Progenitor cell of endocrine pancreas (in vitro differentiated cells): ENCODE measurements at places on chromosomes 2 and 18. TPM values are rescaled to one million over a fixed set of nuclear protein-coding genes. Genes with fewer than 3 reads are reported as not detected.

Gene KLF7
- total RNA-seq: 26.6 and 27.1 TPM in 2 replicates

- H3K4me3 ChIP-seq: no peak overlapping the region
- H3K27ac ChIP-seq: no peak overlapping the region
Observed at GRCh38 chr2:126382998-126383397, 273.0 kb upstream of the GYPC start.

- H3K27me3 ChIP-seq: peaks cover 2% of the 10 kb centered on the region
- no peak overlapping the region for H3K4me3 ChIP-seq
- H3K36me3 ChIP-seq: no peaks in the 10 kb centered on the region
- peaks cover 7% of the 10 kb centered on the region for H3K4me1 ChIP-seq
- H3K27ac ChIP-seq: no peak overlapping the region
- no peak for DNase-seq
Observed at GRCh38 chr2:172404824-172405223, 22.6 kb upstream of the ITGA6 start.

DNA sequence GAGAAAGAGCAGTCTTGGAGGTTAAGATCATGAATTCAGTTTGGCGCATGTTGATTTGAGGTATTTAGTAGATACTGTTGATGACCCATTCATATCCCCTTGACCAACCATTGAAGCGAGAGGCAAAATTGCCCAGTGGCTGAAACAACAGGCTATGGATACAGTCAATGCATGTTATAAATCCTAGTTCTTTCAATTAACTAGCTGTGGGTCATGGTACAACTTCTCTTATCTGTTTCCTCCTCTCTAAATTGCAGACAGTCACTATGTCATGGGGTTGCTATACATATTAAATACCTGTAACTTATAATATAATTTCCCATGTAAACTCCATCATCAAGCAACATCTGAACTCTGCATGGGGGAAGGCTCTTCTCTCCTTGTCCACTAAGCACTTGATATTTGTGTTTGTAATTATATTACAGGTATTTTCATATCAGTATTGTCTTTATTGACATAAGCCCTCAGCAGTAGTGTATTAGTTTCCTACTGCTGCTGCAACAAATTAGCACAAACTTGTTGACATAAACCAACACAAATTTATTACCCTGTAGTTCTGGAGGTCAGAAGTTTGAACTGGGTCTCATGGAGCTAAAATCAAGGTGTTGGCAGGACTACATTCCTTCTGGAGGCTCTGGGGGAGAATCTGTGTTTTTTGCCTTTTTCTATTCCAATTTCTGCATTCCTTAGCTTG, 61.7 kb upstream of the ACTR3 start:
- H3K4me1 ChIP-seq: peaks cover 10% of the 10 kb centered on the region
- no peak for DNase-seq
- H3K4me3 ChIP-seq: no peak overlapping the region
- H3K36me3 ChIP-seq: no peaks in the 10 kb centered on the region
- H3K27me3 ChIP-seq: peaks cover 5% of the 10 kb centered on the region

GRCh38 chr2:145160855-145161254, 640.9 kb upstream of the ZEB2 start:
- H3K4me3 ChIP-seq: no peak overlapping the region
- no peak for DNase-seq
- H3K27me3 ChIP-seq: no peaks in the 10 kb centered on the region
- H3K4me1 ChIP-seq: no peaks in the 10 kb centered on the region
- H3K36me3 ChIP-seq: no peaks in the 10 kb centered on the region

- H3K27me3 ChIP-seq: no peaks in the 10 kb centered on the region
- peaks cover 11% of the 10 kb centered on the region for H3K4me1 ChIP-seq
- H3K36me3 ChIP-seq: no peaks in the 10 kb centered on the region
- no peak overlapping the region for H3K27ac ChIP-seq
- no peak for DNase-seq
Observed at GRCh38 chr2:173760553-173760952, 204.6 kb downstream of the SP3 start.

DNA sequence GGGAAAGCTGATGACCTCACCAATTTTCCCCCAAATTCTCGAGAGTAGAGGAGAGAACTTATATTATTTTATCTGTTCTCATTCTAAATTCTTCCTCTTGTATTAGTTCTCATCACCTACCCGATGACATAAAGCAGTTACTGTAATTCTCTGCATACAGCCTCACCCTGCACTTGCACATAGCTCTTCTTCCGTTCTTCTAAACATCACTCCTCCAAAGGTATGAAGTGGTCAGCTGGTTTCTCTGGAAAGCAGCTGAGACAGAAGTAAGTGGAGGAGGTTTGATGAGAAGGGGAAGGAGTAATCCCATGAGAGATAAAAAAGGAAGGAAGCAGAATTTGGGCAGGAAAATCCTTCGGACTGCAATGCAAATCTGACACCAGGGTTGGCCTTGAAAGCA, 39.0 kb downstream of the FBXO48 start:
- H3K4me1 ChIP-seq: no peaks in the 10 kb centered on the region
- no peak overlapping the region for H3K27ac ChIP-seq
- H3K27me3 ChIP-seq: peaks cover 20% of the 10 kb centered on the region
- no peak for DNase-seq
- no peaks in the 10 kb centered on the region for H3K36me3 ChIP-seq
- H3K4me3 ChIP-seq: no peak overlapping the region

GRCh38 chr2:20596973-20597859, 53.7 kb downstream of the HS1BP3 start:
- H3K27ac ChIP-seq: peak overlapping the region; percentile 20
- H3K4me1 ChIP-seq: peaks cover 16% of the 10 kb centered on the region
- H3K27me3 ChIP-seq: no peaks in the 10 kb centered on the region
- no peak overlapping the region for H3K4me3 ChIP-seq
- no peak for DNase-seq
- H3K36me3 ChIP-seq: no peaks in the 10 kb centered on the region

- H3K4me3 ChIP-seq: no peak overlapping the region
- peaks cover 12% of the 10 kb centered on the region for H3K4me1 ChIP-seq
- H3K36me3 ChIP-seq: peaks cover 2% of the 10 kb centered on the region
- no peaks in the 10 kb centered on the region for H3K27me3 ChIP-seq
- H3K27ac ChIP-seq: no peak overlapping the region
- DNase-seq: no peak
Observed at GRCh38 chr2:150292807-150293206, 194.7 kb downstream of the RND3 start.

DNA sequence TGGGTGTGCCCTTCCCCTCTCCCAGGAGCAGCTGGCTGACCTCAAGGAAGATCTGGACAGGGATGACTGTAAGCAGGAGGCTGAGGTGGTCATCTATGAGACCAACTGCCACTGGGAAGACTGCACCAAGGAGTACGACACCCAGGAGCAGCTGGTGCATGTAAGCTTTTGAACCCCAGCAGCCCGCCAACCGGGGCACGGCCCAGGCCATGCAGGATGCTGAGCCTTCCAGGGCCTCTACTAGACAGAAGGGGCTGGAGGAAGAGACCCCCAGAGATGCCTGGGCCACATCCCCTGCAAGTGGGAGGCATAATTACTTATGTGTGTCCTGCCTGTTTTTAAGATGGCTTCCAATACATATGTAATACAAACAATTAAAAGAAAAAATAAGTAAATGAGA, 239.3 kb downstream of the GLI2 start:
- no peak for DNase-seq
- peaks cover 73% of the 10 kb centered on the region for H3K27me3 ChIP-seq

Gene UGT1A1
- total RNA-seq: not detected in 2 replicates

Gene ACOXL
- 0.19 and 0.27 TPM in 2 replicates for total RNA-seq

DNA sequence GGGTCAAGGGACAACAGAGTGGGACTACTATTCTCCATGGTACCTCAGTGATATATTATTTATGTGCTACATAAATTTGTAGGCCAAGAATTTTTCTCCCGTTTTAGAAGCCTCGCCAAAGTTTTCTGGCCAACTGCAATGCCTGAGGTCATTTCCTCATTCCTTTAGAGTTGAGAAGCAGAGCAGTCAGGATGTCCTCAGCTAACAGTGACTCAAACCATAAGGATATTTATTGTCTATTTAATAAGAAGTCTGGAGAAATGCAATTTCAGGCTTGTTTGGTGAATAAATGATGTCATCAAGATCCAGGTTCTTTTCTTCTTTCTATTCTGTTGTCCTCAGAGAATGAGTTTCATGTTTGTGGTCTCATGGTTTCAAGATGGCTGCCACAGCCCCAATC, 91.0 kb downstream of the ADCYAP1 start:
- peaks cover 4% of the 10 kb centered on the region for H3K36me3 ChIP-seq
- no peaks in the 10 kb centered on the region for H3K4me1 ChIP-seq
- no peak overlapping the region for H3K27ac ChIP-seq
- no peak overlapping the region for H3K4me3 ChIP-seq
- no peak for DNase-seq

Gene WDR7
- total RNA-seq: 23.2 and 24.8 TPM in 2 replicates

DNA sequence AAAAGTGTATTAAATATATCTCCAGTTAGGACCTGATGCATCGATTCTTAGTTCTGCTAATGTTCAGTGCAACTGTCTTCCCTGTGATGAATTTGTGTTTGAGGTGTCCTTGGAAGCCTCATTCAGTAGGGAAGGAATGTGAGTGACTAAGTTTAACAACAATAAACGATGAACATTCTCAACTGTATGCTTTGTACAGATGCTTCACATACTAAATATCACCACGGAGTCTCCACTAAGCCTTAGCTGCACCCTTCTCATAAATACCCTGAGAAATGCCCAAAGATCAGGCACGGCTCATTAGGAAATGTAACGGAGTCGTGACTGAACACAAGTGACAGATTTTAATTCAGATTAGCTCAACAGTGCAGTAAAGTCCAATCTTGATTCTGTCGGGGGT, 24.4 kb upstream of the AGFG1 start:
- H3K27ac ChIP-seq: no peak overlapping the region
- H3K4me1 ChIP-seq: peaks cover 20% of the 10 kb centered on the region
- no peaks in the 10 kb centered on the region for H3K27me3 ChIP-seq
- H3K4me3 ChIP-seq: no peak overlapping the region

- H3K27ac ChIP-seq: no peak overlapping the region
- peaks cover 2% of the 10 kb centered on the region for H3K36me3 ChIP-seq
- no peak overlapping the region for H3K4me3 ChIP-seq
- DNase-seq: no peak
Observed at GRCh38 chr2:170264522-170264860, 86.5 kb downstream of the MYO3B start.

GRCh38 chr2:74197049-74197448, 1.4 kb upstream of the MTHFD2 start:
- no peak overlapping the region for H3K4me3 ChIP-seq
- no peaks in the 10 kb centered on the region for H3K36me3 ChIP-seq
- peaks cover 13% of the 10 kb centered on the region for H3K27me3 ChIP-seq
- no peak overlapping the region for H3K27ac ChIP-seq
- no peak for DNase-seq

GRCh38 chr2:217650716-217651360, 352.0 kb downstream of the TNS1 start:
- no peak overlapping the region for H3K27ac ChIP-seq
- H3K36me3 ChIP-seq: no peaks in the 10 kb centered on the region
- peaks cover 15% of the 10 kb centered on the region for H3K4me1 ChIP-seq

GRCh38 chr2:197556456-197556855, 40.6 kb downstream of the MOB4 start:
- H3K36me3 ChIP-seq: peaks cover 15% of the 10 kb centered on the region
- no peak overlapping the region for H3K4me3 ChIP-seq
- no peak for DNase-seq
- H3K27ac ChIP-seq: no peak overlapping the region
- H3K4me1 ChIP-seq: no peaks in the 10 kb centered on the region

GRCh38 chr2:221005338-221005737, 566.8 kb downstream of the EPHA4 start:
- no peak for DNase-seq
- peaks cover 1% of the 10 kb centered on the region for H3K4me1 ChIP-seq
- H3K36me3 ChIP-seq: no peaks in the 10 kb centered on the region
- H3K4me3 ChIP-seq: no peak overlapping the region

Gene HRH4
- total RNA-seq: not detected in 2 replicates

- peaks cover 2% of the 10 kb centered on the region for H3K27me3 ChIP-seq
- no peak for DNase-seq
- peaks cover 1% of the 10 kb centered on the region for H3K36me3 ChIP-seq
- H3K27ac ChIP-seq: peak overlapping the region; percentile 9
Observed at GRCh38 chr2:113876503-113877387, 13.1 kb upstream of the ACTR3 start.

DNA sequence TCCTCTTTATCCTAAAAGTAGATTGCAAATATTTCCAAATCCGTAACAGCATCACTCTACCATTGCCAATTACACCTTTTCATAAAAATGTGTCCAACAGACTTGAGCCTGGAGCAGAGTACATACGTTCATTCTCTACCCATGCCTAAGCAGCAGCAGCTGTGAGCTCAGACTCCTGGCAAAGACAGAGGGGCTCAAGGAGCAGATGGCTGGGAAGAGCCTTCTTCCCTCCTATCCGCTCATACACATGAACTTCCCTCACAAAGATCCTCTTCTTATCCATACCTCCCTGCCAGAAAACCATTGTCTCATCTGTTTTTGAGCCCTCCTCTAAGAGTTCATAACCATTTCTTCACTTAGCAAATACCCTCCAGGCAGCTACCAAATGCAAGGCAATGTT, 164.3 kb upstream of the ARL4C start:
- peaks cover 1% of the 10 kb centered on the region for H3K36me3 ChIP-seq
- H3K27me3 ChIP-seq: no peaks in the 10 kb centered on the region
- H3K4me3 ChIP-seq: no peak overlapping the region
- no peak overlapping the region for H3K27ac ChIP-seq
- DNase-seq: no peak
- H3K4me1 ChIP-seq: no peaks in the 10 kb centered on the region

GRCh38 chr18:67428158-67428557, 88.4 kb downstream of the DSEL start:
- DNase-seq: no peak
- H3K4me3 ChIP-seq: no peak overlapping the region
- H3K27ac ChIP-seq: no peak overlapping the region
- H3K36me3 ChIP-seq: no peaks in the 10 kb centered on the region

DNA sequence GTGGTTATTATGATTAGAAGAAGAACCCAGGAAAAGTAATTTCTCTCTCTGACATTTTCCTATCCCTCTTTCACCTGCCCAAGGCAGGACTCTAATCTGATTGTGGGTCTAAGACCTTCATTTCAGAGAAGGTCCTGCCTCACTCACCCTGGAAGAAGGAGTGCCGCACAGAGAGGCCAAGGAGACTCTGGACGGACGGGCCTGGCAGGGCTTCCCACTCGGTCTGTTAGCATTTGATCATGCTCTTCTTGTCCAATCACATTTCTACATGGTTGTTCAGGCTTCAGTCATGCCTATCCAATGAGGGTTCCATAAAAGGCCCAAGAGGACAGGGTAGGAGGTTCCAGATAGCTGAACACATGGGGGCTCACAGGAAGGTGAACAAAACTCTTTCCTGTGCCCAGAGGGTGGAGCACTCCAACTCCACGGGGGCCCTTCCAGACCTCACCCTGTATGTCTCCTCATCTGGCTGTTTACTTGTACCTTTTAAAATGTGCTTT, 27.0 kb downstream of the ZNF892 start:
- peaks cover 2% of the 10 kb centered on the region for H3K36me3 ChIP-seq
- no peak overlapping the region for H3K27ac ChIP-seq
- no peak for DNase-seq
- H3K4me1 ChIP-seq: no peaks in the 10 kb centered on the region
- H3K27me3 ChIP-seq: no peaks in the 10 kb centered on the region
